ENCODE measurements at places on chromosomes 16 and 17.

GRCh38 chr17:82110298-82110697 is 12.3 kb upstream of the FASN start:
- DNase-seq = no peak

DNA sequence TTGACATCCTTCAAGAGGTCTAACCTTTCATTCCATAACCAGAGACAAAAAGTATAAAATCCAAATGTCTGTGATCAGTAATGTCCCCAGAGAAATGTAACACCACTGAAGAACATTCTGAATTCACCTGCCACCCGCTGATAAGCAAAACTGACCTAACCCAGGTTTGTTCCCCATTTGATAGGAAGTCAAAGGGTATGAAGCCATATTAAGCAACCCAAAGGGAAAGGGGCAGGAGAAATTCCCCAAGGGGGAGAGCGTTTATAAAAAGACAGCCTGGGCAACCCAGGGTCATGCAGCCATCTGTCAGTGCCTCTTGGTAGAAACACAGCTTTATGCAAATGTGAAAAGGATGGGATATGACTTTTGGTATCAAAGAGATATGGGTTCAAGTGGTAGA is 30.7 kb upstream of the PIK3R6 start:
- no peak for DNase-seq

GRCh38 chr17:64090144-64090543 is 39.8 kb downstream of the ERN1 start:
- DNase-seq = no peak

GRCh38 chr16:66947302-66948065 is 12.2 kb downstream of the CES2 start:
- peak; percentile 62 for DNase-seq

DNA sequence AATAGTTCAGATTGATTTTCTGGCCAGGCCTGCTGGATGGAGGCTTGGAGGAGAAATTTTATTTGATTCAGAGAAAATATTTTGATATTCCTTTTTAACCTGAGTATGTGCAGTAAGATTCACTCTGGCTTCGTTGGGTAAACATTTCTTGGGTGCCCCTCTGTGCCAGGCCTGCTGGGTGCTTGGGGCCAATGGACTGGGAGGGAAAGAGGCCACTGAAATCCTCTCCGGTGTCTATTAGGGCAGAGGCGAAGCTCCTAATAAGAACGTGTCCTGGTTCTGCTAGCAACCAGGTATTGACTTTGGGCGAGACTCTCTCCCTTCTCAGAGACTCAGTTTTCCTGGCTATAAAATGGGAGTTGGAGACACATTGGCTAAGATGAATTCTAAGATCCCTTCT is 122.5 kb downstream of the CYLD start:
- no peak for DNase-seq

DNA sequence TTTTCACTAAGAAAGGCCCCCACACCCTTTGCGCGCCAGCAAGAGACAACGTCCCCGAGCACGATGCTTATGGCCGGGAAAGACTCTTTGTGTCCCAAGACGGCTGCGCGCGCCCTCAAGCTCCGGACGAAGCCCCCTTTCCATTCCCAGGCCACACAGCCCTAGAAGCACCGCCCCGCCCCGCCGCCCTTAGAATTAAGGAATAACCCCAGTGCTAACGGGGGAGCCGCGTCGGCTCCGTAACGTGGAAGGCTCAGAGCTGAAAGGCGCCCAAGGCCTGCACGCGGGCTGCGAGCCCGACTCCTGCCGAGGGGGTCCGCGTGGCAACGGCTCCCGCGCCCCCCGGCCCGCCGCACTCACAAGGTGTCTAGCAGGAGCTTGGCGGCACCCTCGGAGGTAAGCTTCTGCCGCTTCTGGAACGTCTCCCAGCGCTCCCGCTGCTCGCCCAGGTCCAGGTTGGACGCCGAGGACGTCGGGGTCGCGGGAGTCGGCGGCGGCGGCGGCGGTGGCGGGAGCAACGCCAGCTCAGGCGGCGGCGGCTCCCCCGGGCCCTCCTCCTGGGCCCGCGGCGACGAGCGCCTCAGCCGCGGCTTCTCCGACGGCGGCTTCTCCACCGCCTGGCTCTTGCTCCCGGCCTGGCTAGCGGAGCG is 477 bp downstream of the CENPV start:
- peak; percentile 28 for DNase-seq

GRCh38 chr16:8436931-8437330 is 153.4 kb downstream of the TMEM114 start:
- no peak for DNase-seq

- no peak for DNase-seq
Observed at GRCh38 chr17:72470121-72470705, 349.4 kb downstream of the SOX9 start.

GRCh38 chr16:16020291-16020690 is 70.9 kb downstream of the ABCC1 start:
- no peak for DNase-seq

GRCh38 chr17:31373150-31374093 is 18.1 kb upstream of the RAB11FIP4 start:
- no peak for DNase-seq

DNA sequence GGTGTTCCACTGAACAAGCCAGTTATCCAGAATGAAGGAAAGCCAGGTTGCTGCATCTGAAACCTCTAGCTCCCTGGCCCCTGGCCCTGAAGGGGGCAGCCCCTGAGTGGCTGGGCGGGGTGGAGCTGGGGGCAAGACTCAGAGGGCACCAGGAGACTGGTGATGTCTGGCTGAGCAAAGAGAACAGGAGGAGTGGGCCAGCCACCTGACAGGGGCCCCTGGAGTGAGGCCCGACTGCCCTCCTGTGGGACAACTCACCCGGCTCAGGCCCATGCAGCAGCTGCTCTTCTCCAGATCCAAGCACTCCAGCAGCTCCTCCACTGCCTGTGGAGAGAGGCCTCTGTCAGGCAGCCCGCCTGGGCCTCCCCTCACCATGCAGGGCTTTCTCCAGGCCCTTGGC is 60.4 kb downstream of the PIPOX start:
- DNase-seq = no peak

- DNase-seq = no peak
Observed at GRCh38 chr16:79950932-79951719, 350.6 kb upstream of the MAF start.

DNA sequence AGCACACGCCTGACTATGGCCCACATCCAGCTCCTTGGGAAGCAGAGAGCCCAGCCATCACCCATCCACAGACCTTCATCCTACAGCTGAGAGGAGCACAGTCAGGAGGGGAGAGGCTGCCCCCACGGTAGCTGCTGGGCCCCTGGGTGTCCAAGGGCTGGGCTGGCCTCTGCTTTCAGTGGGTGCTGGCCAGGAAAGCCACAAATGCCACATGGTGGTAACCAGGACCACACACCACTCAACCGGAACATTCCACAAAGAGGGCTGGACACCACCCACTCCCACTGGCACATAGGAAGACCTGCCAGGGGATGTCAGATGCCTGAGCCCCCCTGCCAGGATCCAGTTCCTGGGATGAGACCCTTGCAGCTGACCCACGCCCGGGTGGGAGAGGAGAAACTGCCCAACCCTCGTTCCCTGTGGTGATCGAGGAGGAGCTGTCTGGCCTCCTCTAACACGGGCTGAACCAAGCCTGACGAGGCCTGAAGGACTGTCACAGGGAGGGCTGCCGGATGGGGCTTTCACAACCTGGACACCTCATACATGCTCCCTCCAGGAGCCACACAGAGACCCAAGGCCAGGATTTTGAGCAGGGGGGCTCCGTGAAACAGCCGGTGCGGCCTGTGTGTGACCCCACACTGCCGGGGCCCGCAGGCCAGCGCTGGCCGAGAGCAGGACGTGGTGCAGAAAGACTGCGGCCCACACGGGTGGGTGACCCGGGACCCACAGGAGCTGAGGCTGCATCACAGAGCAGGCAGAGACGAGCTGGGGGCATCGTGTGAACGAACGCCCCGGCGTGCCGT is 30.7 kb downstream of the PIEZO1 start:
- DNase-seq = no peak

- DNase-seq = no peak
Observed at GRCh38 chr17:64192589-64192988, 62.6 kb upstream of the ERN1 start.

GRCh38 chr17:80426671-80427326 is 11.8 kb downstream of the ENDOV start:
- peak; percentile 87 for DNase-seq

DNA sequence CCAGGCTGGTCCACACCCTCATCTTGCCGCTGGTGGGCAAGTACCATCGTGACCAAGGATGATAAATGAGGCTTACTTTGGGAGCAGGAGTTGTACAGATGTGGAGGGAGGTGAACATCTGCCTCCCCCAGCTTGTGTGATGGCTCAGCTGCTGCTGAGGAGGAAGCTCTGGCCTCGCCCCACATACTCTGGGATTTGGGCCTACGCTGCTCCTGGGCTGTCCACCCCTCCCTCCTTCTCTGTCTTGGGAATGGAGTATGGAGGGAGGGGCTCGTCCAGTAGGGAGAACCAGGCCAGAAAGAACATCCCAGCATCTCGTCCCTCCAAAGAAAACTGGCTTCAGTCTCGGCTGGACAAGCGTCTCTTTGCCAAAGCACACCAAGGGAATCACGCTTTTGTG is 134.8 kb upstream of the CDC42EP4 start:
- no peak for DNase-seq

- DNase-seq = no peak
Observed at GRCh38 chr17:74598346-74599022, 6.4 kb upstream of the CD300LD start.

GRCh38 chr16:30033270-30033669 is 2.2 kb upstream of the TLCD3B start:
- no peak for DNase-seq

GRCh38 chr16:72924537-72924926 is 123.4 kb downstream of the ZFHX3 start:
- DNase-seq = no peak

GRCh38 chr16:11356573-11357331 is 11.5 kb downstream of the RMI2 start:
- peak; percentile 33 for DNase-seq

GRCh38 chr17:55175788-55176427 is 88.9 kb upstream of the HLF start:
- no peak for DNase-seq

DNA sequence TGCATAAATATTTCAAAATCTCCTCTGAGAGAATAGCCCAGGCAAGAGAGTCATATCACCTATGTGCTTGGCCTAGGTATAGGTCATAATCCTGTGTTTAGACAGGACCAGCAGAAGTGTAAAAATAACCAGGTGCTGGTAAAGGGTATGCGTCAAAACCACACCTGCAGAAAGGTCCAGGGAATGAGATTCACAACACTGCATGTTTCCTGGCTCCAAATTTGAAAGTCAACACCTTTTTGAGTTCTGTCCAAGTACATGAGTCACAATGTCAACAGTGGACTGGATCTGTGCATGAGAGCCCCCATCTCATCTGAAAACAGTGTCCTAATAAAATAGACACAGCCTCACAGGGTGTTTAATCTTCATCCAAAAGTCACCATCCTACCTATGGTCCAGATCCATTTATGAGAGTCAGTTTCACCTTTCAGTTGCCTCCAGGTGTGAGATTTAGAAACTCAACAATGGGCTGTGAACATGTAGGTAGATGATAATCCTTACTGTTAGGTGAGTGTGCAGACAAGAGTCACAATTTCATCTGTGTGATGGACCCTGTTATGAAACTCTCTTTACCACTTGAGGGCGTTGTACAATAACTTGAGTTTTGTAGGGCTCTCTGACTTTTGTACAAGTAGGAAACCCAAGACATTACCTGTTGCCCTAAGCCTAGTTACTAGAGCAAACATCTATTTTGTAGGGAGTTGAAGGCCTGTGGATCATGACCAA is 2100.7 kb downstream of the TP53TG3F start:
- DNase-seq = no peak

- no peak for DNase-seq
Observed at GRCh38 chr17:51319186-51319585, 58.8 kb downstream of the UTP18 start.

DNA sequence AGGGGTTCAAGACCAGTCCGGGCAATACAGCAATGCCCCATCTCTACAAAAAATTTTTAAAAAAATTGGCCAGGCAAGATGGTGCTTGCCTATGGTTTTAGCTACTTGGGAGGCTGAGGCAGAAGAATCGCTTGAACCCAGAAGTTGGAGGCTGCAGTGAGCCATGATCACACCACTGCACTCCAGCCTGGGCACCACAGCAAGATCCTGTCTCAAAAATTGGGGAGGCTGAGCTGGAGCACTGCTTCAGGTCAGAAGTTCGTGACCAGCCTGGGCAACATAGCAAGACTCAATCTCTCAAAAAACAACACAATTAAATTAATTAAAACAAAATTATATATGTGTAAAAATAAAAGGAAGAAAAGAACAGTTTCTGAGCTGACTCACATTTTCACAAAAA is 74.8 kb upstream of the CLEC18B start:
- DNase-seq = no peak

GRCh38 chr17:77610972-77611521 is 347.5 kb upstream of the TNRC6C start:
- DNase-seq = no peak

- DNase-seq = no peak
Observed at GRCh38 chr16:68155425-68155824, 70.3 kb downstream of the NFATC3 start.

DNA sequence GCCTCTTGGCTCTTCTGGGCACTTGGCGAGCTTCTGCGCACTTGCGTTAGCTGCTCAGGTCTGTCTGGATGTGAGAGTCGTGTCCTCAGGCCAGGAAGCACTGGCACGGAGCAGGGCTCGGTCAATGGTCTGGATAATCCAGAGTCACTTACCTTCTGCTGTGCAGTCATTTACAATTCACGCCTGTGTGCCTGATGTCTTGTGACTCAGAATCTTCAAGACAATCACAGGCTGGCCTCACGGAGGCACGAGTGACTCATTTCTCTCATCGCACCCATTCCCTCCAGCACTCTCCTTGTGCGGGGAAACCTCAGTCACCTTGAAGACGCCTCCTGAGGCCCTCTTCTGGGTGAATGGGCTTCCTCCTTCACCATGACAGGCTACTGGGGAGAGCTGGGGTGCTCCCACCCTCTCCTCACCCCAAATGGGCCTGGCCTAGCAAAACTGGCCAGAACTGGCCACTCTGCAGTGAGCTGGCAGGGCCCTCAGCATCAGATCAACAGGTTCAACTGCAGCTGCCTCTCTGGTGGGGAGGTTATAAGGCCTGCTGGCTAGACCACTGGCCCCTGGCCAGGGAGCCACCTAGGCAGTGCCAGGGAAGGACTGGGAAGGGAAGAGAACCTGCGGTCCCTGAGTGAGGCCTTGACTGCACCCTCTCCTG is 1.9 kb upstream of the CAPN15 start:
- DNase-seq = peak; percentile 62

- no peak for DNase-seq
Observed at GRCh38 chr17:57257895-57258851, 1.9 kb downstream of the MSI2 start.

All from stimulated activated CD4-positive, alpha-beta T cell treated with anti-CD3 and anti-CD28 coated beads, TNF-alpha, amount 100 ng/mL, for 4 hours (primary cell).